ENCODE measurements at places on chromosomes 5 and 9.

DNA sequence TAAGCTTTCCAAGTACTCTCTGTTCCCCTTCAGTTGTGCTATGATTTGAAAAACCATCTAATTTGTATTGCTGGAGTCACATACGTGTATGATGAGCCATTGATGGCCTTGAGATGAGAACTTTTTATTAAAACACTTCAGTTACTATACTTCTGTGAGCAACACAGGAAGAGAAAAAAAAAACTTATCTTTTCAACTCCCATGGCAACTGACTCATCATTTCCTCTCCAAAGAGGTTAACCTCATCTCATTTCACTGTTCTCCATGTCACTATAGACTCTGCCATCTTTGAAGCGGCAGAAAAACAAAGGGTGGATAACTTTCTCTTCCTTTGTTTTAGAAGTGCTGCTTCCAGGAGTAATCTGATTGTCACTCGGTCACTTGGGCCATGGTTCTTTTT lies 104.3 kb upstream of the PCSK1 start:
- DNase-seq, result no peak

DNA sequence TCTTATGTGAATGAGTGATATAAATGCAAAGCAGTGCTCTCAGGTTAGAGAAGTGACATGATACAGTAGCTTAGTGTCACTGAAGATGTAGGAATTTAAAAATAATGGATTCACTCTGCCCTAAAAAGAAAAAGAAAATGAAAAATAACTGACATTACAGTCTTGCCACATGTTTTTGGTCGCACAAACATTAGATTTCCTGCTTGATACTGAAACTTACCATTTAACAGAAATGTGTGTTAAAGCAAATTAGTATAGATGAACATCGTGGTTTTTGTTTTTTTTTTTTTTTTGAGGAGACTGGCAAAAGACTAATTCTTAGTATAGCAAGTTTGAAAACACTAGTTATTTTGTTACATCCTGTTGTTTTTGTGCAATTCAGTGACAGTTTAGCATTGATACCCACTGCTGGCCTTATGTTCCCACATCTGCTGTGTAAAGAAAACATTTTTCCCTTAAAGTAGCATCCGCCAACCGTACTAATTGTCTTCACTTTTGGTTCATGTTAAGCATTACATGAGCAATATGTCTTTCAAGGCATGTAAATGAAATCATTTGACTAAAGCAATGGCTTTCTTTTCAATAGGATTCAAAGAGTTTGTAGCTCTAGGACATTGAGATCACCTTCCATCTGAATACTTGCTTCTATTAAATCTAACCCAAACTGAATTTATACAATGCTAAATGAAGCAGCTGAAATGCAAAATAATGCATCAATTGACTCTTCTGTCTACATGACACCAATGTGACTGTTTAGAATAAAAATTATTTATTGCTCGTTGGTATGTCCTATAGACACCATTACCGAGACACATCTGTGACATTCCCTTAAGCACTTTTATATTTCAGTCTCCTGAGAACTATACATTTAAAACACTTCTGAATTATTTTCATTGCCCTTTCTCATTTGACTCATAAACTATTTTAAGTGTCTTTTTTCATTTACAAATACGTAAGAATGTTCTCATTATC lies 859.1 kb downstream of the MAT2B start:
- DNase-seq, result no peak

DNA sequence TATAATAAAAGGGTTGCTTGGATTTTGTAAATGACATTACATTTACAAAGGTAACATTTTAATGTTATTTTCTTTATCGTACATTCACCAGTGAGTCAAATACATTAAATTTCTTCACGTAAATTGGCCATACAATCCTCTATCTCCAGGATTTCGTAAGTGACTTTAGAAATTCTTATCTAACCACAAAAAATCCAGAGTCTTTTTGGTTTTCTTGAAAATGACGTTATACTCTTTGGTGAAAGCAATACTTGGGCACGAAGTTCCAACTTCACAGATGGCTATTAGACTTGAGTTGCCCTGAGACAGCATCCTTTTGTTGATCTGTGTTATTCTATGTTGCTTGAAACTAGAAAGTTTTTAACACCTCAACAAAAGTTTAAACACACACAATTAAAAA lies 87.4 kb upstream of the CDH10 start:
- no peak for DNase-seq

GRCh38 chr5:160887780-160888179 lies 35.8 kb upstream of the ATP10B start:
- DNase-seq, result no peak

DNA sequence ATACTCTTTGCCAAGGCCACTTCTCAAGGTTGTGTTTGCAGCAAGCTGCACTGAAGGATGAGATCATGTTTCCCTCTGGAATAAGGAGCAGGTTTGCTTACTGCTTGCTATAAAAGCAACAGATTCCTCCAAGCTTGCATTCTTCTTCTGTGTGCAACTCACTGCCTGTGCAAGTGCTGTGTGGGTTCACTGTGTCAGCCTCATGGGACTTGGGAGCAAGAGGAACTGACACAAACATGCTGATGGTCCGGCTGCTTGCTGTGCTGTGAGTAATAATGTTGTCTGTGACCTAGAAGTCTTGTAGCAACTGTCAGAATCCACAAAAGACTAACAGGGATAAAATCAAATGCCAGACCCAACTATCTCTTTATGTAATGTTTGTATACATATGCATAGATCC lies 33.6 kb upstream of the SHC3 start:
- DNase-seq, result no peak

GRCh38 chr9:87677776-87678587 lies 47.9 kb upstream of the CTSL start:
- DNase-seq, result no peak

GRCh38 chr9:83932011-83932410 lies 10.8 kb upstream of the KIF27 start:
- no peak for DNase-seq

- DNase-seq, result no peak
Observed at GRCh38 chr5:108531367-108532128, 149.7 kb upstream of the FBXL17 start.

DNA sequence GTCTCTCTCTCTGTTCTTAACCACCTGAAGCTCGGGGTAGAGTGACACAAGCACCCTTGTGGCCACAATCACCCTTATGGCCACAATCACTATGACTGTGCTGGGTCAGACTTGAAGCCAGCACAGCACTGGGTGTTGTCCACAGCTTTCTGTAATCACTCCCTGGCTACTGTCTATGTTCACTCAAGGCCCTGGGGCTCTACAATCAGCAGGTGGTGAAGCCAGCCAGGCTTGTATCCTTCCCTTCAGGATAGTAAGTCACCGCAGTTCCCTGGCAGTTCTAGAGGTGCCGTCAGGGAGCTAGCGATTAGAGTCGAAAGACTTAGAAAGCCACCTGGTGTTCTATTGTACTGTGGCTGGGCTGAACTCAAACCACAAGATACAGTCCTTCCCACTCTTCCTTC lies 44.2 kb downstream of the GDA start:
- DNase-seq, result no peak

DNA sequence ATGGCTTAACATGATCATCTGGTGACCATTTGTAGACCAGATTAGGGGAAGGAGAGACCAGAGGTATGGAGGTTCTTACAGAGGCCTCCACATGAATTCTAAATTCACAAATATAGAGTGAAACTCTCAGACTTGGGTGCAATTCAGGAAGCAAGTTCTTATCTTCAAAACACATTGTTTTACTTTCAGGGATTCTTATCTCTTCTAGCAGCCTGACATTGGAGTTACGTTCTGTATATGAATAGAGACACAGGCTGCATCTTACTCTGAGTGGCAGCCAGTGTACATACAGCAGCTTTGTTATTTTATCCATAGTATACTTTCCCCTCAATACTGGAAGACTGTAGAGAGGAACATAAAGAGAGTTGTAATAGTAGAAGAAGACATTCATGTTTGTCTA lies 1331.7 kb upstream of the WWC1 start:
- DNase-seq, result no peak

- no peak for DNase-seq
Observed at GRCh38 chr5:146005723-146006122, 69.3 kb downstream of the SH3RF2 start.

- no peak for DNase-seq
Observed at GRCh38 chr5:54159153-54159892, 151.1 kb downstream of the ARL15 start.

GRCh38 chr9:120713257-120714087 lies 798 bp downstream of the MEGF9 start:
- DNase-seq, result no peak

GRCh38 chr9:128340691-128341434 lies 536 bp downstream of the SLC27A4 start:
- DNase-seq, result no peak

GRCh38 chr5:43117092-43117491 lies 3.6 kb upstream of the ZNF131 start:
- no peak for DNase-seq

DNA sequence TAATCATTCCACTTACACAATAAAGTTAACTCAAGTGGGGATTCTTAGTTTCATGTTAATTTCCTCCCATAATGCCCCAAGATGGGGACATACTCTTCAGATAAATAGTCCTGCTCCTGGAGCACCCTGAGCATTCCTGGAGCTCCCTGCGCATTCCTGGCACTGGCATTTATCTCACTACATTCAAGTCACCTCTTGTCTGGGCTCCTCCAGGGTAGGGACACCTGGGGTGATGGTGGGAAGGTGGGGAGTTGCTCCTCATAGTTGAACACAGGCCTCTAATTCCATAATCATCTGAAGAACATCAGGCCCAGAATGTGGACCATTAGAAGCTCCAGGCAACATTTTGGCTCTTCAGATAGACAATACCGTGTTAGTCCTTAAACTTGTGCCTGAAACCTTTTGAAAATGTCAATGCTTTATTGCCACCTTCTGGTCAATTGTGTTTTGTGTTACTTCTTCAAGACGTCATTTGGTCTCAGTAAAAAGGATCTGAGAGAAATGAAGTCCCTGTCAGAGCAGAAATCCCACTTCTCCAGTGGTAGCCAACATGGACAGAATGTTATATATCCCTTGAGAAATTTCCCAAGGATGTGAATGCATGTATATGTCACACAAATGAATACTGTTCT lies 14.2 kb upstream of the AGGF1 start:
- DNase-seq, result no peak

GRCh38 chr5:67032921-67033664 lies 163.5 kb downstream of the CD180 start:
- DNase-seq, result no peak

- DNase-seq, result no peak
Observed at GRCh38 chr9:71306134-71306533, 184.7 kb upstream of the TRPM3 start.

- no peak for DNase-seq
Observed at GRCh38 chr5:169811680-169812079, 168.6 kb downstream of the INSYN2B start.

DNA sequence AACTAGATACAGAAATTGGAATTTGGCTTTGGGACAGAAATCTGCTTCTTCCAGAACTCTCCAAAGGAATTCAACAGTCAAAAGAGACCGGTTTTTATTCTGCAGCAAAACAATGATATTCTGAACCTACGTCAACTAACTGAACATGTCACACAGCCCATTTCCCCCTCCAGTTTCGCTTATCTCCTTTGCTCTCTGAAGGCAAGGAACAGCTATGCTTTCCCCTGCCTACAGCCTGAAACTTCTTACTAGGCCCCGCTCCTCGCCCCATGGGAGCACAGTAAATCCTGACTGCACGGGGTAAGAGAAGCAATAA lies 488 bp downstream of the SKIC3 start:
- DNase-seq, result no peak

- no peak for DNase-seq
Observed at GRCh38 chr5:161305601-161306000, 240.9 kb downstream of the GABRB2 start.

DNA sequence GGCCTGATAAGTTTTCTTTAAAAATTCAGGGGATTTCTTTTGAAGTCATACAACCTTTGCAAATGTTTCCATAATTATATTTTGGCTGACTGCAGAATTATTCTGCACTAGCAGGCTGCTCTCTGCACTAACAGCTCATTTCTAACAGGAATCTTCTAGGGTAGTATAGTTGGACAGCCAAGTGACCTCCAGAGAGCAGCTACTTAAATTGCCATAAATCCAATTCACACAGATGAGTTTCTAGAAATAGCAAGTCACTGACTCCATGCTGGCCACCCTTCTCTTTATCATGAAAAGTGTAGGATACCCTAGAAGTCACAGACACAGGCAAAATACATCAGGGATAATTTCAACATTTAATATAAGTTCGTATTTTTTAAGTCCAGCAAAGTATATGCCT lies 110.9 kb upstream of the TARS1 start:
- no peak for DNase-seq

DNA sequence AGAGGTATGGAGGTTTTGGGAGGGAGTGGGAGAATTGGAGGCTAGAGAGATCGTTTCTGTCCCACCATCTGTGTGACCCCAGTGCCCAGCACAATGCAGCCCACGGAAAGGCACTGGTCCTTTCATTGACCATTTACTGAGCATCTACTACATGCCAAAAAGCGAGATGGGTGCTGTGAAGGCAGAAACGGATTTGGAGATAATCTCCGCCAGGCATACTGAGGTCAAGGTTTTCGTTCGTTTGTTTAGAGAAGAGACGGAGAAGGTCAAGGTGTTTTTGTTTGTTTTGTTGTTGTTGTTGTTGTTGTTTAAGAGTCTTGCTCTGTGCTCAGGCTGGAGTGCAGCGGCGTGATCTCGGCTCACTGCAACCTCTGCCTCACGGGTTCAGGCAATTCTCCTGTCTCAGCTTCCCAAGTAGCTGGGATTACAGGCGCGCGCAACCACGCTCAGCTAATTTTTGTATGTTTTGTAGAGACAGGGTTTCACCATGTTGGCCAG lies 593 bp upstream of the ZBTB43 start:
- no peak for DNase-seq

DNA sequence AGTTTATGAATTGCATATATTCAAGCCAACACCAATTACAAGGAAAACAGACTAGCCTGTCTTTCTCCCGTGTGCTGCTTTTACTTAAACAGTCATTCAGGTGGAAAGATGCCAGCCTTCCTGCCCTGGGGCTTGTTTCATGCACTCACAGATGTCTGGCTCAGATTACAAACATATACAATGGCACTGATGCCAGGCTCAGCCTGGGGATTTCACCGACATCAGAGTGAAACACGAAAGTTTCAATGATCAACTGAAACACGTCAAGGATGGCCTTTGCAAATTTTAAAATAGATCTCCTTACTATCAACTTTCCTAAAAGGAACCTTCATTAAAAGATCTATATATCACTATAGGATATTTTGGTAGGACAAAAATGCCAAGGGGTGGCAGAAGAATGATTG lies 1576.5 kb downstream of the EFNA5 start:
- DNase-seq, result no peak

Data from stimulated activated CD4-positive, alpha-beta T cell treated with anti-CD3 and anti-CD28 coated beads, TNF-alpha, amount 100 ng/mL, for 4 hours (primary cell).